Hematopoietic multipotent progenitor cell (in vitro differentiated cells): ENCODE measurements at places on chromosomes 4 and X. TPM values are rescaled to one million over a fixed set of nuclear protein-coding genes. Genes with fewer than 3 reads are reported as not detected.

Gene ARHGAP6
- total RNA-seq, result 1.3 TPM

- peak; percentile 8 for DNase-seq
These were observed 3.0 kb downstream of the STOX2 start for GRCh38 chr4:183907871-183908683.

DNA sequence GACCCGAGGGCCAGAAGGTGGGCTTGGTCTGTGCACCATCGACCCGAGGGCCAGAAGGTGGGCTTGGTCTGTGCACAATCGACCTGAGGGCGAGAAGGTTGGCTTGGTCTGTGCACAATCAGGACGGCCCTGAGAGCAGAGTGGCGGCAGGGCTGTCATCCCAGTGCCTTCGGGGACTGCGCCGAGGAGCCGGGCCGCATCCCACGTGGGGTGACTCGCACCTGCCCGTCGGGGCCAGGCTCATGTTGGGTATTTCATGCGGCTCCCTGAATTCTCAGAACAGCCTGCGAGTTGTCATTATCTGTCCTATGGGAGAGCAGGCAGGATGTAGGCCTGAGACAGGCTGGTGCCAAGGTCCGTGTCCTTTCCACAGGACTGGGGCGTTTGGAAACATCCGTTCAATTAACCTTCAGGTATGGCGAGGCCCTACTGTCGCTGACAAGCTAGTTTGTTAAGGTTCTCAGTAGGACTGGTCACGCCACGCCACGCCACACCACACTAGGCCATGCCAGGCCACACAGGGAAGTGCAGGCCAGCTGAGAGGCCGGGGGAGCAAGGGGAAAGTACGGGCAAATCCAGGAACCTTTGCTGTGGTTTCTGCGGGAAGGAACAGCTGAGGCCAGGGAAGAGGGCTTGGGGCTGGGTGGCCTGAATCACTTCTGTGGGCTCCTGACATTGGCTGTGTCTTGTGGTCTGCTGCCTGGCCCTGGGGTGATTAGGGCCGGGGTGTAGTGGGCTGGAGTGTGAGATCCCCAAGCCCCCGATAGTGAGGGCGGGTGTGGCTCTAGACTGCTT lies 182.9 kb downstream of the AFAP1 start:
- no peak for DNase-seq

GRCh38 chr4:53863158-53863557 lies 201.2 kb downstream of the CHIC2 start:
- DNase-seq, result no peak

- DNase-seq, result no peak
These were observed 454.7 kb downstream of the IL15 start for GRCh38 chr4:142091085-142091513.

DNA sequence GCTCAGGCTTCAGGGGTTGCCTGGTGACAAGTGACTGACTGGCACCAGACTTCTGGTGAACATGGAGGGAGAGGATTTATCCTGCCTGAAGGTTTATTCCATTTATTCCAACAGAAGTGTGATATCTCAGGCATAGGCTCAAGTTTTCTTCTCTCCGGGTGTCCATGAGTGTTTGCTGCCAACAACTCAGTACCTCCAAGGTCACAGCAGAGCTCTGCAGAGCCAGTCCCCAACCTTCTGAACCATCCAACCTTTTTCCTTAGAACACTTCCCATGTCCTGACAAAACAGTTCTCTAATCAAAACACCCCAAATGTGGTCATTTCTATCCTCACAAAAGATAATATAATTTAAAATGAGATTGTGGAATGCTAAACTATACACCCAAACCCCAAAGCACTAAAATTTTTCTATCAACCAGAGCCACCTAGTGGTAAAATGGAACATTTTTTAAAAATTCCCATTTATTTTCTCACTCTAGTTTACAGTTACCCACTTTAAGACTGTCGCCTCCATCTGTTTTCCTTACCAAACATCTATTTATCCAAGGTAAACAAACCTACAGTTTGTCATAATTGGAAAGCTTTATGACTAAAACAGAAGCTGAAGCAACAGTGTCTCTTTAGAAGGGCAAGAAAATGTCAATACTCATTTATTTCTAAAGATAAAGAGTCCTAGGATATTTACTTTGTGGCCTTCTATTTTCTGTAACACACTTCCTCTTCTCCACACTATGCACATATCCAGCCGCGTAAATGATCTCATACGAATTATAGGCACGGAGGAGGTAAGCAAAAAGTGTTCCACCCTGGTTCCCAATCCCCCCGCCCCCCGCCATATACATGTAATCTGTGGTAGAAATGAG lies 39.5 kb downstream of the TMEM154 start:
- no peak for DNase-seq

DNA sequence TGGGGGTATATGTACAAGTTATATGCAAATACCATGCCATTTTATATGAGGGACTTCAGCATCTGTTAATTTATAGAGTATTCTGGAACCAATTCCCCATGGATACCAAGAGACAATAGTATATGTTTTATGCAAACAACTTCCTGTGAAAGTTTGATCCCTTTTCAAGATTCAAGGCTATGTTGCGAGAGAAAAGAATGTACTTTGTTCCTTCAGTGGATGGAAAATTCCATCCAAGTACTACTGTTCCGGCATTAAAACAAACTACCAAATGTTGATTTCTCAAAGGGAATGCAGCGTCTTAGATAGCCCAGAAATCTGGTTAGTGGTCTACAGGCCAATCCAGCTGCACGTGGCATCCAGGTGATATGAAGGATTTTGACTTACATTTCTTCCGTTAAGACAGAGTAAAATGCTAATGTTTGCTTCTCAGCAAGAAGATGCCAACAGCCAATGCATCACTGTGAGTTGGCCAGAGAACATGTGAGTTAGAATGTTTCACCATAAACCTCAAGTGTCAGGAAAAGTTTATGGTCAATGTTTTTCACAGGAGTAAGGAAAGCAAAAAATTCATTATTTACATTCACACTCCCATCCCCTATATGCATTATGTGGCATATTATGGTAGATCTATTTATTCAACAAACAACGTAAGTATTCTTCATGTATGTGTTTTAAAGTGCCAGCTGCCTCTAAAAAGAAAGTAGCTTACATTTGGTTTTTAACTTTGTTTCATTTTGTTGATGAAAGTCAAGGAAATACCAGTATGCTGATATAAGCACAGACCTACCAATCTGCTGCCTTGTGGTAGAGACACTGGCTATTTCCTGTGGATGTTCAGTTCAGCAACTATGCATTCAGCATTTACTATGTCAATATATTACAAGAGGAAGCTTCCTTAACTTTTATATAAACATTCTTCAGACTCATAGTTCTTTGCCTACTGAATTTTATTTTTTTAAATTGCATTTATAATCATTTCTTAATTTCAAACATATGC lies 44.4 kb downstream of the METTL14 start:
- DNase-seq, result no peak

DNA sequence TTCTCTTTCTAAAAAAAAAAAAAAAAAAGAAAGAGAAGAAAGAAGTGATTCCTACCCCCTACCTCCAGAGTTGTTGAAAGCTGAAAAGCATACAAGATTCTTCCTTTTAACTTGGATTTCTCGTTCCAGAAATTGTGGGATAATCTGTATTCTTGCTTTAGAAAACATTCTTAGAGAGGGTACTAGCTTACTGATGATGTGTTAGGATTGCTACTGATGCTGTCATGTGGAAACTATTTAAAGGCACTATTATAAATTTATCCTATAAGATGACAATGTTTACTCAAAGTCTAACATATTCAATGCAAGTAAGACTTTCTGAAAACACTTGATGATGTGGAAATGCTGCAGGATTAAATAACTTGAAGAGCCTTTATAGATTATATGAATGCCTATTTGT lies 204.0 kb upstream of the PUDP start:
- DNase-seq, result no peak

- DNase-seq, result no peak
These were observed 68.7 kb upstream of the SPRY1 start for GRCh38 chr4:123327846-123328429.

Gene SMR3B
- not detected for total RNA-seq

GRCh38 chr4:185730387-185730786 lies 81.6 kb downstream of the SORBS2 start:
- peak; percentile 67 for DNase-seq

- no peak for DNase-seq
These were observed 135.3 kb upstream of the MID1 start for GRCh38 chrX:10755439-10756334.

- no peak for DNase-seq
These were observed 54.2 kb downstream of the ATXN3L start for GRCh38 chrX:13265549-13266132.

DNA sequence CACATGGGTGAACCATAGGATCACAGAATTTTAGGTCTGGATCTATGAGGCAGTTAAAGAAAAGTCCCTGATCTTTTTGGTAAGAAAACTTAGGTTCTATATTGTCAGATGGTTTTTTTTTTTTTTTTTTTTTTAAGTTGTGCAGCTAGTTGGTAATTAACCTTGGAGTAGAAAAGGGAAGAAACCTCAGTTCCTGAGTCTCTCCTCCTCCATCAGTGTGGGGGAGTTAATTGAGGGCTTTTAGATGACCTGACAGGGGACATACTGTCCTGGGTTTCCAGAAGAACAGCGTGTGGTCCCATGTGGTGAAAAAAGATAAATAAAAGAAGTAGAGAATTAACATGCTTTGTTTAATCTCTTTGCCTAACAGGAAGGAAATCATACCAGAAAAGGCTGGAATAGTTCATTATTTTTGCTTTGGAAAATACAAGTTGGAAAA lies 123.7 kb downstream of the ARHGAP10 start:
- DNase-seq, result no peak

Gene PPP3CA
- total RNA-seq, result 26.7 TPM

DNA sequence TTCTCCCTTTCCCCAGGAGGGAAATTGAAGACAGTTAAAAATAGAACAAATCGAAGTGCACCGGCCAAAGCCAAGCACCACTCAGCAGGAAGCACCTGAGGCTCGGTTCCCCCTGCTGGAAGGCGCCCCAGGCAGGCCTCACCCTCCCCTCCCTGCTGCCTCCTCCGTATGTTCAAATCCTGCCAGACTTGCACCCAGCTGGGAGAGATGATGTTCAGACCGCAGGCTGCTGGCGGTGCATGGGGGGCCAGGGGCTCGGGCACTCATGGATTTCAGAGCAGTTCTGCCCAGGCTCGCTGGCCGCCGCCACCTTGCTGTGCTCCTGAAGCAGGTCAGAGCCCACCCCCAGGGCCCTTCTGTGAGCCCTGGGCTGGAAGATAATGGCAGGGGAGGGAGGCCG lies 91.4 kb downstream of the DCTD start:
- no peak for DNase-seq

DNA sequence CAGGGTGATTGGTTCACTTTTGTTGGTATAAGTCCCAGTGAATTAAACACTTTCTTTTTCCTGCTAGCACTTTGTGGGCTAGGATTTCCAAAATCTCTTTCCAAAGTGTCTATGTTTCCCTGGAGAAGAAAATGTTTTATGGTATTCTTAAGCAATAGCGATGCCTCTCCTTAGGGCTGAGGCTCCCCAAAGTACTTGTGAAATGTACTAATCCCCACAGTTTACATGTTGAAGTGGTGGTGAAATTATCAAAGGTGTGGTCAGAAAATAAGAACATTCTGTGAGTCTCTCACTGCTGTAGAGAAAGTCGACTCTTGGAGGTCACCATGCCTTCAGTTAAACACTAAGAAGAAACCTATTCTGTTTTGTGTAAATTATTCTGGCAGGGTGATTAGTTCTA lies 51.5 kb upstream of the AMELX start:
- DNase-seq, result no peak

DNA sequence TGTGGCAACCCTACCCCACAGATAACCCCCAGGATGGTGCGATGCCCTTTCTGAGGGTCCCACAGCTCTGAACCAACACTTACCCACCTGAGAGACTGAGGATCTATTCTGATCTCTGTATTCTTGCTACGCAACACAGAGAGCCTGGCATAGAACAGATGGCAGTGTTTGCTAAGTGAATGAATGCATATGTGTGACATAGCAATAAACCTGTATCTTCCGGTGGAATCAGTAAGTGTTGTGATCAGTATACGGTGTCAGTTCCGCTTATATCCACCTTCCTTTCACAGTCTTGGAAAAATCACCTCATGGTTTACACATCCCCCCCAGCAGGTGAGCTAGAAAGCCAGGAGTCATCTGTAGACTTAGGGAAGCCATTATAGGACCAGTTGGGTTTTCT lies 5.9 kb upstream of the HSD17B10 start:
- DNase-seq, result no peak

Gene ADH1A
- total RNA-seq, result not detected
